ENCODE measurements at places on chromosomes 12 and 14.
A peak's percentile ranks its signal among the peaks of the same experiment; 100 is the strongest.

- no peak for DNase-seq
These were observed 181.1 kb downstream of the ALX1 start for GRCh38 chr12:85461127-85461526.

GRCh38 chr14:67186789-67187584 is 2.3 kb upstream of the GARIN2 start:
- no peak for DNase-seq

- DNase-seq: no peak
These were observed 24.3 kb downstream of the DACT1 start for GRCh38 chr14:58662018-58662417.

GRCh38 chr14:73785336-73785833 is 66.2 kb upstream of the PTGR2 start:
- peak; percentile 50 for DNase-seq

- no peak for DNase-seq
These were observed 130.9 kb upstream of the PLEKHA5 start for GRCh38 chr12:18998343-18999261.

DNA sequence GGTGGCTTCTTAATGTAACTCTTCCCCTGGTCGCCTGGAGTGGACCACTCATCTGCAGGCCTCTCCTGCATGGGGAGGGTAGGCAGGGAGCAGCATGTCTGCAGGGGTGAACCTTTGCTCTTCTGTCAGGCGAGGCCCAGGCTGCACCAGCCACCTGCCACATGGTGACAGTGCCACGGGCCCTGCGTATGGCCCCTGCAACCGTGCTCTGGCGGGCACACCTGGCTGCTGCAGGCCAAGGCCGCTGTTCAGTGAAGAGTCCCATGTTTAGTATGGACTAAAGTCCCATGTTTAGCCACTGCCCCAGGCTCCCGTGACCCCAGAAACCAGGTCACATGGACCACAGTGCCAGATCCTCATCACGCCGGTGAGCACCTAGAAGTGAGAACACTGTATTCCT is 187.0 kb downstream of the ADGRD1 start:
- no peak for DNase-seq

GRCh38 chr14:74245292-74245691 is 6.0 kb downstream of the VSX2 start:
- no peak for DNase-seq

DNA sequence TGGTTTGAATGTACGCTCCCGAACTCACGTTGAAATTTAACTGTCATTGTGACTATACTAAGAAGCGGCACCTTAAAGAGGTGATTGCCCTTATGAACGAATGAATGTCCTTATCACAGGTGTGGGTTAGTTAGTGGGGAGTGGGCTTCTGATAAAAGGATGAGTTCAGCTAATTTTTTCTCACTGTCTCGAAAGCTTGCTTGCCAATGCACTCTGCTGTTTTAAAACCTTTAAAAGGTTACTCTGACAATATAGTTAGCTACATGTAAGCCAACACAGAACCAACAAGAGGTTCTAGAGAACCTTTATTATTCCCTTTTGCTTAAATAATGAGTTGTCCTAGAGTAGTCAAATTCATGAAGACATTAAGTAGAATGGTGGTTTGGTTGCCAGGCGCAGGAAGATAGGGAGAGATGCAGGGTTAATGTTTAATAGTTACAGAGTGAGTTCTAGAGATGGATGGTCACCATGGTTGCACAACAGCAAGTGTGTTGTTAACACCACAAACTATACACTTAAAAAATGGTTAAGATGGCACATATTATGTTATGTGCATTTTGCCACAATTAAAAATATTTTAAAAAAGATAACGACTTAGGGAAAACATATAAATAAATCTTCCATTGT is 26.3 kb downstream of the RTN1 start:
- no peak for DNase-seq

GRCh38 chr14:30875788-30876053 is 1.4 kb downstream of the COCH start:
- DNase-seq: no peak

DNA sequence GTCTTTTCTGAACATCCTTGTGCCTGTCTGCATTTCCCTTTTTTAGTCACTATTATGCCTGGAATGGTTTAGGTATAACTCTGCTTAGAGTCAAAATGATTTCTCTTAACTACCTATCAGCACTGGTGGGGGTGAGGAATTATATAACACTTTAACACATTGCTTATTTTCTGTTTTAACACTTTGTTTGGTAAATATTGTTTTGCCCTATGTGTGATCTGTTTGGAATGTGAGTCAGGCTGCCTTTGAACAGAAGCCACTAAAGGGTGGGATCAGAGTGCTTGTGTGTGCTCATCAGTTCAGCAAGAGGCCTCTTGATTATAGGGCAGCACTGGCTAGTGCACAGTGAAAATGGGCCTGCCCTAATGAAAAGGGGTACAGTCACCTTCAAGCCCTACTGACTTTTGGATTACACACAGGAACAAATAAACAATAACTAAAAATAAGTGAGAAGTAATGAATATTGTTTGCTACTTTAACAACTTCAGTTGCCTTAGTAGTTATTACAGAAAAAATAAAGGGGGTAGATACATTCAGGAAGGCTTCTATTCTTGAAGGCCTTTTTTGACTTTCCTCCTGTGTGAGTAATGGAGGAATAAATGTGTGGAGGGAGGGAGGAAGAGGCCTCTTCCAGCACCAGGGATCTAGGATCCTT is 23.2 kb downstream of the NGDN start:
- DNase-seq: no peak

DNA sequence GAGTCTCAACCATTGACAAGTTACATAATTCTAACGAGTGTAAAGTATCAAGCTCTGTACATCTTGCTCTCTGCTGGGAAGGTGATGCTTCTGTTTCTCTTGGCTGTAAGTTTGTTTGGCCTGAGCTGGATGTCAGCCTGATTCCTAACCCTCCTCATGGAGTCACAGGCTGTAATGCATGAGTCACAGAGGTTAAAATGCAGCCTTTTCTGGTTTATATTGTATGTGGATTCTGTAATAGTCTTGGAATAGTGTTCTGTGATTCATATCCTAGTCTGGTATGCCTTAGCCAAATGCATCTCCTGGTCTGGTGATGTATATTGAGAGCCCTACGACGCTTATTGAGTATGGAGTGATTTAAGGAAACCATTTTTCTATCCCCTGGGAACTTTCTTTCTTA is 104.5 kb upstream of the FRMD6 start:
- no peak for DNase-seq

GRCh38 chr12:3587402-3588013 is 96.5 kb downstream of the PRMT8 start:
- DNase-seq: no peak
